ENCODE measurements at places on chromosomes 11 and 22.

- DNase-seq: no peak
These were observed 533.0 kb downstream of the KCNA4 start for GRCh38 chr11:29483831-29484230.

GRCh38 chr11:66443602-66444001 is 5.0 kb upstream of the MRPL11 start:
- DNase-seq: no peak

- DNase-seq: no peak
These were observed 4.7 kb upstream of the LGR4 start for GRCh38 chr11:27477243-27477642.

DNA sequence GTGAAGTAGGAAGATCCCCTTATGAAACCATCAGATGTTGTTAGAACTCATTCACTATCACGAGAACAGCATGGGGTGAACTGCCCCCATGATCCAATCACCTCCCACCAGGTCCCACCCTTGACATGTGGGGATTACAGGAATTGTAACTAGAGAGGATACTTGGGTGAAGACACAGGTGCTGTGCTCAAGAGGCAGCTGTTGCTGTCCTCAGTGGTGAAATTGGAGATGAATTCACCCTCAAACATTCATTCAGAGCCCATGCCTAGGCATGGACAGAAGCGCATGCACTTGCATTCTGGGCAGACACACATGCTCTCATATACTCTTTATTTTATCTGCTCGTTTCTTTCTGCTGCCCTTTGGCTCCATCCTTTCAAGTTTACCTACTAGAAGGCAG is 385.0 kb downstream of the INSC start:
- no peak for DNase-seq

GRCh38 chr11:80330264-80330663 is 889.4 kb upstream of the TENM4 start:
- no peak for DNase-seq

- no peak for DNase-seq
These were observed 527.9 kb upstream of the B3GAT1 start for GRCh38 chr11:134939905-134940304.
